Activated CD4-positive, alpha-beta T cell treated with anti-CD3 and anti-CD28 coated beads, Interleukin-2, amount 10 ng/mL, durations not matched to agents 7 days and 5 days (primary cell): ENCODE measurements at places on chromosomes 11 and 22.

- no peaks in the 10 kb centered on the region for H3K4me1 ChIP-seq
- DNase-seq: no peak
- no peaks in the 10 kb centered on the region for H3K27me3 ChIP-seq
- H3K27ac ChIP-seq: no peak overlapping the region
Measured at GRCh38 chr11:74703211-74703610, 28.0 kb downstream of the CHRDL2 start.

GRCh38 chr11:122741613-122742300 lies 86.2 kb downstream of the UBASH3B start:
- no peaks in the 10 kb centered on the region for H3K27me3 ChIP-seq
- peaks cover 5% of the 10 kb centered on the region for H3K36me3 ChIP-seq
- H3K27ac ChIP-seq: no peak overlapping the region
- DNase-seq: no peak
- no peak overlapping the region for H3K4me3 ChIP-seq
- H3K4me1 ChIP-seq: no peaks in the 10 kb centered on the region

DNA sequence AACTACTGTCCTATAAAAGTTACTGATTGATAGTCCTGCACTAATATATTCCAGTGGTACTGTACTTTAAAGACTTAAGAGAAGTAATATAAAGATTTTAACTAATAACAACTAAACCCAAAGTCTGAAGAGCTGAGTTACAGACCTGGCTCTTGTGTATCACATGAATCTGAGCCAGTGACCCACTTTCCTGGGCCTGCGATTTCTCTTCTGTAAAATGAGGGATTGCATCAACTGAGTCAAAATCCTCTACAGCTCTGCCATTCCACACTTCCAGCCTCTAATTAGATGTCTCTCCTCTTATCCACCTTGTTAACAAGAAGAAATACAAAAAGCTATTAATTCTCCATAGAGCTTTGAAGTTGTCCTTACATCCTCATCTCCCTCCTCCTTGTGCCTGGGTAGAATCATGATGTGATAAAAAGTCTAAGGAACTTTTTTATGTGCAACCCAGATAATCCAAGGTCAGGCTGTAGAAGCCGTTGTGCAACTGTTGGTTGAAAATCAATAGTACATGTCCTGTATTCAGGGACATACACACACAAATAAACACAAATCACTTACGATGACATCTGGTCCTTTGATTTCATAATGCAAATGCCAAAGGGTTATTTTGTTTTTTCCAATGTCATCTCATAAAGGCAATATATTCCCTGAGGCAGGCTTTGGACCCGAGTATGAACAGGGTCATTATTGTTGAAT lies 410.3 kb downstream of the KCNA4 start:
- no peaks in the 10 kb centered on the region for H3K4me1 ChIP-seq
- H3K27me3 ChIP-seq: no peaks in the 10 kb centered on the region
- no peak for DNase-seq
- no peaks in the 10 kb centered on the region for H3K36me3 ChIP-seq
- H3K27ac ChIP-seq: no peak overlapping the region

DNA sequence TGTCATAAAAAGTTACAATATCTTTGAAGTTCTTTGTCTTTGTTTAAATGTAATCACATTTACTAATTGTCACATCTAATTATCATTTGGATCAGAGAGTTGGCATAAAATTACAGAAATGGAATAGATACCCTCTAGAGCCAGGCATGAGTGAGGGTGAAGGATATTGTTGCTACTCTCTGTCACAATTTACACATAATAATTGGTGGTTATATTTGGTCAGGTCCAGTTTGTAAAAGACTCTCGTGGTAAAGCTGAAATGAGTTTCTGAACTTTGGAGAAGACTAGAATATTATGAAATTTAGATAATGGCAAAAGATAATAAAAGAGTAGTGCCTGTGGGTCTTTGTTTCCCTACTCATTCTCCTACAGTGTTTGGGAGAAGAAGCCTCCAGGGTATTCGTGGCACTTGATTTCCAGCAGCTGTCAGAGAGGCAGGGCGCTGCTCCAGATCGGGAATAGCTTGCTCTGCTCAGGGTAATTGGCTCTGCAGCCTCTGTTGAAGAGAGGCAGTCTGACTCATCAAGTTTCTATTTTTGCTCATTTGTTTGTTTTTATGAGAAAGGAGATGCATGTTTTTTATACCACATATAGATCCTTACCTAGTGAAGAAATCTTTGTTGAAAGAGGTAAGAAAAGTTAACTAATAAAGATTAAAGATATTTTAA lies 349.9 kb downstream of the CNTN5 start:
- no peak for DNase-seq
- H3K27ac ChIP-seq: no peak overlapping the region
- no peak overlapping the region for H3K4me3 ChIP-seq
- H3K36me3 ChIP-seq: no peaks in the 10 kb centered on the region
- no peaks in the 10 kb centered on the region for H3K4me1 ChIP-seq

DNA sequence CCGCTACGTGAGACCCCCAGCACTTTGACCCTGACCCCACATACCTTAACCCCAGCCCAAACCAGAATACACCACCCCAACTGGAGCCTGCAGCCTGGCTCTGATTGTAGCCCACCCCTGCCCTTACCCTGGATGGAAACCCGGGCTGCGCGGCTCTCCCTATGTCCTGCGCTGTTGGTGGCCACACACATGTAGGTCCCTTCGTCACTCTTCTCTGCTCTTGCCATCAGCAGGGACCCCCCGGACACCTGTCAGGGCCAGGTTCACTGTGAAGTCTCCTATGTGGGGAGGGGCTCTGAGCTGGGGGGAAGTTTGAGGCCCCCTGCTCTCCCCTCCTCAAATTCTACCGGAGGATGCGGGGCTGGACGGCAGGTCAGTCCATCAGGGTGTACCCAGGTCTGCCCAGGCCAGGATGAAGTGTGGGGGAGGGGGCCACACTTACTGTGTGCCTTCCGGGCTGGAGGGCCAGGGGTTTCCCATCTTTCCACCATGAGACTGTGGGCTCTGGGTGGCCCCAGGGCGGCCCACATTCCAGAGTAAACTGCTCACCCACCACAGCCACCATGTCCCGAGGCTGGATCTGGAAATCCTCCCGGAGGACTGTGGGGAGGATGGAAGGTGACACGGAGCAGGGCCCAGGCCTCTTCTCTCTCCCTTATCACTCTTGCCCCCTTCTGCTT lies 1.5 kb downstream of the ROBO4 start:
- no peak for DNase-seq
- no peak overlapping the region for H3K4me3 ChIP-seq

GRCh38 chr11:131099013-131099412 lies 182.7 kb upstream of the SNX19 start:
- no peaks in the 10 kb centered on the region for H3K27me3 ChIP-seq
- DNase-seq: no peak
- no peak overlapping the region for H3K27ac ChIP-seq
- no peaks in the 10 kb centered on the region for H3K4me1 ChIP-seq
- H3K36me3 ChIP-seq: no peaks in the 10 kb centered on the region

- H3K27me3 ChIP-seq: no peaks in the 10 kb centered on the region
- no peak overlapping the region for H3K4me3 ChIP-seq
- no peaks in the 10 kb centered on the region for H3K36me3 ChIP-seq
- DNase-seq: no peak
- no peaks in the 10 kb centered on the region for H3K4me1 ChIP-seq
- H3K27ac ChIP-seq: no peak overlapping the region
Measured at GRCh38 chr11:79206951-79207350, 233.9 kb downstream of the TENM4 start.

DNA sequence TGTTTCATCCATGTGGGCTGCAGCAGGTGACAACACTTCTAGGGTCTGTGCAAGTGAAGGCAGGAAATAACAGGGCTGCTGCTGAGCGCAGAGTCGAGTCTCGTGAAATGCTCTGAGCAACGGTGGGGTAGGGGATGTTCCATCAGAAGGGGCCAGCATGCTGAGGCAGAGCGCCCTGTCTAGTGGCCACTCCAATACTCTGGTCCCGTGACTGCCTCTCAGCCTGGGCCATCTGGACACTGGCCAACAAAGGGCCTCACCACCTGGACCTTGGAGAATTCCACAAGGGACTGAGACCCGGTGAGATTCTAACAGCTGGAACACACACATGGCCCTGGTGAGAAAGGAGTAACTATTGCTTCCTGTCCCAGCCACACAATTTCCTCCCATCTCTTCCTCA lies 375.7 kb downstream of the SHANK2 start:
- no peak overlapping the region for H3K4me3 ChIP-seq
- DNase-seq: no peak
- no peaks in the 10 kb centered on the region for H3K27me3 ChIP-seq
- no peak overlapping the region for H3K27ac ChIP-seq
- no peaks in the 10 kb centered on the region for H3K4me1 ChIP-seq

- H3K27me3 ChIP-seq: no peaks in the 10 kb centered on the region
- H3K4me3 ChIP-seq: no peak overlapping the region
- H3K27ac ChIP-seq: no peak overlapping the region
- no peaks in the 10 kb centered on the region for H3K4me1 ChIP-seq
Measured at GRCh38 chr11:61532134-61533038, 23.8 kb downstream of the LRRC10B start.

DNA sequence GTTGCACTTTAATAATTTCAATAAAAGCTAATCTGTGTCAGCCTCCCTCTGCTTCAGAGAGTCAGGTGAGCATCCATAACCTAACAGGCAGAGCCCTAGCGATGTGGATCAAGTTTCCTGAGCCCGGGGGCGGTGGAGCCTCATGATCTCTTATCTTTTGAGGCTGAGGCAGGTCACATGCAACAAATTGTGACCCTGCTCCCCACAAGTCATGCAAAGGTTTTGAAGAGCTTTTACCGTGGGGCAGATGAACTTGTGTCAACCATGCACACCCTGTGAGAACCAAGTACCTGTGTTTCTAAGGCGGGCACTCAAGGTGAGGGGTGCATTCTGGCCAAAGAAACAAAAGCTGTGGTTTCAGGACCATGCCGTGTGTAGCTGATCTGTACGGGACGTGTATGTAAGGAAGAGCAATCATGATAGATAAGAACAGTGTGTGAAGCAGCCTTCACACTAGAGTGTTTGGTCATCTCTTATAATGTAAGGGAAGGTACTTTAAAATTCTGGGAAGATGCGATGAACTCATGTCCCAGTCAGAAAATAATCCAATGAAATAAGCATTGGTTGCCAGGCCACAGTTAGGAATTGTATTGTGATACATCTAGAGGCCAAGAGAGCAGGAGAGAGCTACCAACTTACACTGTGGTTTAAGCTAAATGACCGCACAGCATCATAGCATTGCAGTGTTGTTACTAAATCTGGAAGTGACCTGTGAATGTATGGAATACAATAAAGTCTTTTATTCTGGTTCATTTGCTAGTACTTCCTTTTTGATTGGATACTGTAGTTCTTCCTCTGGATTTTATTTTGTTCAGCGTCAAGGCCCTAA lies 49.8 kb downstream of the DKK3 start:
- peaks cover 42% of the 10 kb centered on the region for H3K4me1 ChIP-seq
- DNase-seq: no peak
- peaks cover 2% of the 10 kb centered on the region for H3K27me3 ChIP-seq
- no peak overlapping the region for H3K27ac ChIP-seq
- peaks cover 40% of the 10 kb centered on the region for H3K36me3 ChIP-seq

DNA sequence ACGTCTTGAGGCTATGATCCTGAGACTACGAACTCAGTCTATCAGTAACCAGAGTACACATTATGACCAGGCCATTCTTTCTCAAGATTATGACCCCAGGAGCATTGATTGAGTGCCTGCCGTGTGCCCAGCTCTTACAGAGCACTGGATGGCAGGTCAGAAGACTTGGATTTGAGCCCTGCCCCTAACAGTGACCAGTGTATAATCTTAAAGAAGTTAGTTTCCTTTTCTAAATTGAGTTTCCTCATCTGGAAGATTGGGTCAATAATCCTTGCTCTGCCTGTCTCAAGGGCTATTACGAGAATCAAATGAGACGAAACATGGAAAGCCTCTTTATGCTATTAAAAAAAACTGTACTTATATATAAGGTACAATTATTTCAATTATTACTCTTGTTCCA lies 38.2 kb downstream of the SLCO2B1 start:
- H3K36me3 ChIP-seq: no peaks in the 10 kb centered on the region
- H3K4me3 ChIP-seq: no peak overlapping the region
- H3K4me1 ChIP-seq: no peaks in the 10 kb centered on the region
- H3K27ac ChIP-seq: no peak overlapping the region
- H3K27me3 ChIP-seq: peaks cover 11% of the 10 kb centered on the region

- H3K4me3 ChIP-seq: no peak overlapping the region
- no peaks in the 10 kb centered on the region for H3K36me3 ChIP-seq
- peaks cover 5% of the 10 kb centered on the region for H3K4me1 ChIP-seq
- peaks cover 6% of the 10 kb centered on the region for H3K27me3 ChIP-seq
- DNase-seq: peak; percentile 66
- H3K27ac ChIP-seq: no peak overlapping the region
Measured at GRCh38 chr11:131694526-131695424, 324.4 kb downstream of the NTM start.

DNA sequence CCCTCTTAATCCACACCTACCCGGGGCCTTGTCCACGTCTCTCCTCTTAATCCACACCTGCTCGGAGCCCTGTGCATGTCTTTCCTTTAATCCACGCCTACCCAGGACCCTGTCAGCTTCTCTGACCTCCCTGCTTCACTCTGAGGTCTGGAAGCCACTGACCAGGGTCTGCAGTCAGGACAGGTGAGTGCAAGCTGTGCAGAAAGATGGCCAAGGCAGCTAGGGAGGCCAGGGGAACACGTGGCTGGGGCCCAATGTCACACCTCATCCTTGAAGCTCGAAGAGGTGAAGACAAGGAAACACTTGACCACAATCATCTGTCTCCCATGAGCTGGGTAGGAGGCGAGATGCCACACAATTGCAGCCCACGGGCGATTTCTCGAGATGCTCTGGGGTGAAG lies 1516.9 kb downstream of the BRD1 start:
- H3K4me3 ChIP-seq: no peak overlapping the region
- no peaks in the 10 kb centered on the region for H3K4me1 ChIP-seq
- no peak overlapping the region for H3K27ac ChIP-seq
- H3K27me3 ChIP-seq: no peaks in the 10 kb centered on the region
- no peaks in the 10 kb centered on the region for H3K36me3 ChIP-seq

DNA sequence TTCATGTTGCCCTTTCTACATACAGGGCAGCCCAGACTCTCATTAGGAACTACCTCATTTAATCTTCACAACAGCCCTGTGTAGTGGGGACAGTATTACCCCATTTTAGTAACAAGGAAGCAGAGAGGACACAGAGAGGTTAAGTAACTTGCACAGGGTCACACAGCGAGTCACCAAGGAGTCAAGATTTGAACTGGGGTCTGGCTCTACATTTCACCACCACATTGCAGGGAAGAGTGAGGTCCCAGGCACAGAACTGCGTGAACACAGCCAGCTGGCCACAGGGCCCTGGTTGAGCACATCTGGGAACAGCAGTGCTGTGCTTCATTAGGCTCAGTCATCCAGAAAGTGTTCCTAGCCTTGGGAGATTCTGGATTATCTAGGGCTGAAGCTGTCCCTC lies 45.4 kb upstream of the ISX start:
- H3K36me3 ChIP-seq: no peaks in the 10 kb centered on the region
- H3K27me3 ChIP-seq: no peaks in the 10 kb centered on the region
- DNase-seq: no peak
- H3K4me3 ChIP-seq: no peak overlapping the region
- no peak overlapping the region for H3K27ac ChIP-seq
- no peaks in the 10 kb centered on the region for H3K4me1 ChIP-seq

DNA sequence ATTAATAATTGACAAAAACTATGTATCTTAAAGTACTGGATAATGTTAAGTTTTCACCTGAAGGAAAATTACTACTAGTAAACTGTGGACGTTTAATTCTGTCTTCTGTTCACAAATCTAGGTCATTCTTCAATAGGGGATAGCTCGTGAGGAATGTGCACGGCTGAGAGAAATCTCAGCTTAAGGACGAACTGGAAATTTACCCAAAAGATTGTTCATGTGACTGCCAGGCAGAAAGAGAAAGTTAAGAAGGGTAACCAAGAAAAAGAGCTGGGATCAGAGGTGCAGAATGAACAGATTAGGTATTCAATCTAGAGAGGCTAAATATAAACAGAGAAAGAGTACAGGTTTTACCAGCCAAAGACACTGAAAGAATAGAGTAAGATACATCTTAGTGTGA lies 245.3 kb downstream of the CASP12 start:
- DNase-seq: no peak
- peaks cover 49% of the 10 kb centered on the region for H3K4me1 ChIP-seq
- H3K27me3 ChIP-seq: no peaks in the 10 kb centered on the region
